Fibroblast of mammary gland (primary cell): ENCODE measurements at places on chromosomes 11 and 22.

- peak; percentile 97 for DNase-seq
These were observed 44.2 kb upstream of the MICAL2 start for GRCh38 chr11:12066056-12066798.

DNA sequence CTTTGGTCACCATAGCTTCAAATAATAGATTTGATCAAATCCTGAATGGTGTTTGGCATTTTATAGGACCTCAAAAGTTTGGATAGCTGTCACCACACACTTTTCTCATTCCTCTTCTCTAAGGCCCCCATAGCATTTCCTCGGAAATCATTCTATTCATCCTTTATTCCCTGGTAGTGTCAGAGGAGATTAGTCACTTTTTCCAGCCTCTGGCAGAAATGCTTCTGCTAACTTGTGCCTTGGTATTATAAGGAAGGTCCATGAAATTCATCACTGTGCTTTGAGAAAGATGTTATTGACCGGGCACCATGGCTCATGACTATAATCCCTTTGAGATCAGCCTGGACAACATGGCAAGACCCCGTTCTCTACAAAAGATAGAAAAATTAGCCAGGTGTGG lies 19.7 kb upstream of the NUP160 start:
- DNase-seq: no peak

GRCh38 chr22:21981874-21982273 lies 713 bp downstream of the TOP3B start:
- no peak for DNase-seq

DNA sequence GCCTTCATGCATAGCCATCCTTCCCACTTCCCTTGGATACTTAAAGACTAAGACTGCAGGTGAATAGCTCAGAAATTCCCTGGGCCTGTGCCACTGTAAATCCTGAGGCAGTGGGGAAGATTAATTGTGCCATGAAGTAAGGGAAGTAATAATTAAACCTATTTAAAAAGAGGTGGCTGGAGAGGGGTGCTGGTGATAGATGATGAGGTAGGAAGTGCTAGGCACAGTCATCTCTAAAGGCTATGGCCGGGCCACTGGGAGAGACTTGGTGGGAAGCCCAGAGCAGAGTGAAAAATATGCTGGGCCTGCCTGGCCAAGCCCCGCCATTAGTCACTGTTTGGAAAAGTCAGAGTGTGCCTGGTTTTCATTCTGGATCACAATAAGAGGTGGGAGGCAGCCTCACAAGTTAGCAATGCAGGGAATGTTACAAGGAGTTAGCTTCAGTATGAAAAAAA lies 197.2 kb upstream of the PITPNB start:
- peak; percentile 91 for DNase-seq

- DNase-seq: no peak
These were observed 24.2 kb downstream of the FLI1 start for GRCh38 chr11:128718064-128718463.

- no peak for DNase-seq
These were observed 4.3 kb upstream of the UCP3 start for GRCh38 chr11:74013141-74013540.

- DNase-seq: no peak
These were observed 10.4 kb downstream of the AP1B1 start for GRCh38 chr22:29377979-29378378.
